ENCODE measurements at places on chromosomes 4 and X.

DNA sequence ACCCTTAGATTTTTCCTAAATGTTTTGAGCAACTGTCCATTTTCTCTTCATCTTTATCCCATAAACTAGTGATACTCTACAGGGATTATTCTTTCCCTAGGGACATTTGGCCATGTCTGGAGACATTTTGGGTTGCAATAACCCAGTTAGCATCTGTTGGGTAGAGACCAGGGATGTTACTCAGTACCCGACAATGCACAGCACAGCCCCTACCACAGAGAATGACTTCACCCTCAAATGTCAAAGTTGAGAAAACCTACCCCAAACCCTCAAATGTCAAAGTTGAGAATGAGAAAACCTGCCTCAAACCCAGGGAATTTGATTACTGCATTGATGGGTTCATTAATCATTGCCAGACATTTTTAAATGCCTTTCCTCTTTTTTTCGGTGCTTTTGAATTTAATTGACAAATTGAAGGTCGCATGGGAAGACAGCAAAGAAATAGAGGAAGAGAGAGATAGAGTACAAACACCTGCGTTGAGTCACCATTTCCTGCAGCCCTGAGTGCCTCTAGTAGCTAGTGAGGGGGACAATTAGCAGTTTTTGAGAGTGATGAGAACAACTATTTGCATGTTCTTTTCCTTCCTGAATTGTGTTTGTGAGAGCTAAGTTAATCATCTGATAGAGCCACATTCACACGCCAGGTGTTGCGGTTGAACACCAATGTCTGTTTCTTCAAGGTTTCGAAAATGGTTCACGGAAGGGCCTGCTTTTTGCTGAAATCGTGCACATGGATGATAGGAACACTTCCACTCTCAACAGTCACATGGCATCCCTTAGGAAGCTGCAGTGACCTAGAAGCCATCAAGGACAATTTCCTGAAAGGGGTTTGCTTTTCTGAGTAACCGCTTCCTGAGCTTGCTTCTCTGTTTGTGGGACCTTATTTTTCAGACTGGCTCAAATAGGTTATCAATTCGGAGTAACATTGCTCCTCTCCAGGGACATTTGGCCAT is 203.9 kb upstream of the VCX3A start:
- DNase-seq: no peak

DNA sequence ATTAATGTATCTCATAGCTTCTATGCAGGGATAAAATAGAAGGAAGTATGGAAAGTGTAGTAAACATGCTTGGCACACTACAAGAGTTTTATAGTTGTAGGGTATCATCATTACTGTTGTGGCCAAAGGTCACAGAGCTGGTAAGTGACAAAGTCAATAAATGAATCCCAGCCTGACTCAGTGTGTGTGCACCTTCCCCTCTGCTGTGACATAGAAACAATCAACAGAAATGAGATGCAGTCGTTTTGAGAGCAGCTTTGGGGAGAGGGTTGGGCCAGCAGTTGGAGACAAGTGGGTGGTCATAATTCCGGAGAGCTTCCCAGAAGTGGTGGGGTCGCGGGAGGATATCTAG is 82.4 kb upstream of the RBPJ start:
- DNase-seq: no peak

DNA sequence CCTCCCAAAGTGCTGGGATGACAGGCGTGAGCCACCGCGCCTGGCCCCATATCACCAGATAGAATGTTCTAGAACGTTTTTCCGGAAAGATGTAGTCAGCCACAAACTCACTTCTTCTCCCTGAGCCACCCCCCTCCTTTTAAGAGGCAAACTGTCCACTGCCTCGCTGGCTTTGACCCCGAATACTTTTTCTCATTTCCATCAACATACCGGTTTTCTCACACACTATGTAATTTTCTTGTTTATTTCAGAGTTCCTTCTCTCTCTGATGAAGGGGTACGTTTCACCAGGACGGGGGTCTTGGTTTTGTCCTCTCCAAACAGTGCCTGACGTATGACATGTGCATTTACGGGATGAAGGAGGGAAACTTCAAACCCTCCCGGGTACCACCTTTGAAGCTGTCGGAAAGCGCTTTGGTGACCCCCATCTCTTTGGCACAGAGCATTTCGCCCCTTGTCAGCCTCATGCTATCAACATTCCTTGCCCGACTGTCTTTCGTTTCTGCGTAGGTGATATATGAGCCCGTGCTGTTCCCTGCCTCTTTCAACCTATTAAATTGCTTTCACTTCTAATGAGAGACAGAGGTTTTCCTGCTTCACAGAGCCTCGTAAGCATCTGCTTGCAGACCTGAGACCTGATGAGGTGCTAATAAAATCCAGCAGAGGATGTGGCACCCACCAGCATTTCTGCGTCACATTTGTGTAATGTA is 73.8 kb downstream of the CRLF2 start:
- no peak for DNase-seq

DNA sequence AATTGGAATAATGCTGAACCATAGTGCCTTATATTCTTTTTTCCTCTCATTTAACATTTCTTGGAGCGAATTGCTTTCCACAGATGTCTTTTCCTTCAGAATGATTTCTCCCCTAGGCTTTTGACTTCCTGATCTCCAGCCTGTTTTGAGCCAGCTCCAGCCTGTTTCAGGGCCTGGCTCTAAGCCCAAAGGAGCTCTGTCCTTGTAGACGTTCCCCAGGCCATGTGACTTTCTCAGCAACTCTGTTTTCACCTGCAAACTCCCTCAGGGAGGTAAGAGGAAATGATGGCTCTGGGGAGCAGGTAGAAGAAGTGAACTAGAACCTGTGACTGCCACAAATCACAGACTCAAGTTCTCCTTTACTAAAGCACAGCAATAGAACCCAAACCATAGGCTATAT is 89.1 kb downstream of the AKAP4 start:
- DNase-seq: peak; percentile 77

DNA sequence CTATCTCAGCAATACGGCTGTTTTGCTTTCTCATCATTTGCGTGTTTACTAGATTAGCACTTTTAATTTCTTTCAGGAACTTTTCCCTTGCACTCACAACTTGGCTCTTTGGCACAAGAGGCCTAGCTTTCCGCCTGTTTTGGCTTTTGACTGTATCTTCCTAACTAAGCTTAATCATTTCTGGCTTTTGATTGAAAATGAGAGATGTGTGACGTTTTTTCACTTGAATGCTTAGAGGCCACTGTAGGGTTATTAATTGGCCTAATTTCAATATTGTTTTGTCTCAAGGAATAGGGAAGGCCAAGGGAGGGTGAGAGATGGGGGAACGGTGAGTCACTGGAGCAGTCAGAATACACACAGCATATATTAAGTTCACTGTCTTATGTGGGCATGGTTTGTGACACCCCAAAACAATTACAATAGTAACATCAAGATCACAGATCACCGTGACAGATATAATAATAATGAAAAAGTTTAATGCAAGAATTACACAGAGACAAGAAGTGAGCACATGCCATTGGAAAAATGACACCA is 27.3 kb downstream of the MND1 start:
- DNase-seq: no peak

DNA sequence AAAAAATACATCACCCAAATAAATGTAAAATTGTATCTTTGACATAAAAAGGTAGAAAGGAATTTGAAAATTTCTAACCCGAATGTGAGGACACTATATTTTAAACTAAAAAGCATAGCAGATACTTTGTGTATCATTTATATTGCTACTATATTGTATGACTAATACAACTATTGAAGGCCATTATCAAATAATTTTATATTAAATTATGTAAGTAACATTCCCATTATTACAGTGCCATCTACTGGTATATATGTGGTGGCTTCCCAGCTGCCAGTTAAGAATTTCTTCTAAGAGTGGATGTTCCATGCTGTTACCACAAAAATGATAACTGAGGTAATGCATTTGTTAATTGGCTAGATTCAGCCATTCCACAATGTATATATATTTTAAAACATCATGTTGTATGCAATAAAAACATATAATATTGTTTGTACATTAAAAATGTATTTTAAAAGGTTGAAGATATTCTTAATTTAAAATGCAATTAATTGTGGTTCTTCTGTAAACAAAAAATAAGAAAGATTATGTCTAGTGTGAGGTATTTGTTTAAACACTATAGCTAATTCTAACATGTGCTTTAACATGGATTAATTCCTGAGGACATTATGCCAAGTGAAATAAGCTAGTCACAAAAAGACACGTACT is 65.3 kb downstream of the EGF start:
- DNase-seq: no peak

GRCh38 chrX:41664375-41664901 is 24.3 kb upstream of the GPR34 start:
- no peak for DNase-seq

GRCh38 chr4:20020056-20020455 is 231.6 kb upstream of the SLIT2 start:
- no peak for DNase-seq

GRCh38 chr4:41119867-41120295 is 94.5 kb downstream of the APBB2 start:
- no peak for DNase-seq

- no peak for DNase-seq
Measured at GRCh38 chr4:123997776-123998449, 601.3 kb downstream of the SPRY1 start.

DNA sequence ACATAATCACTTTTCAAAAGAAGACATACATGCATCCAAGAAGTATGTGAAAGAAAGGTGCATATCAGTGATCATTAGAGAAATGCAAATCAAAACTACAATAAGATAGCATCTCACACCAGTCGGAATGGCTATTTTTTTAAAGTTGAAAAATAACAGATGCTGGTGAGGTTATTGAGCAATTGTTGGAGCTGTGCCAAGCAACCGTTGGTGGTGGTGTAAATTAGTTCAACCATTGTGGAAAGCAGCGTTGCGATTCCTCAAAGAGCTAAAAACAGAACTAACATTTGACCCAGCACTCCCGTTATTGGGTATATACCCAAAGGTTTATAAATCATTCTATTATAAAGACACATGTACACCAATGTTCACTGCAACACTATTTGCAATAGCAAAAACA is 14.2 kb downstream of the COX7B2 start:
- no peak for DNase-seq

DNA sequence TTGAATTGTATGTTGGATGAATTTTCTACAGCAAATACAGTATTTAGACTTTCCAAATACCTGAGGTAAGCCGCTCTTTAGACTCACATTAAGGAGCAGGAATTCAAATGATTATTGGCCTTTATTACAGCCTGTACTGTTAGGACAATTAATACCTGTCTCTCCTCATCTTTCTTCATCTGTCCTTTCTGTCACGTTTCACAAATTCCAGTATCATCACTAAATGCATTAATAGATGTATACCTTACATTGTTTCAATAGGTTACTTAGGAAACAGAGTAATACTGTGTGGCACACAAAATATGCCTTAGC is 1.2 kb downstream of the FAM241A start:
- DNase-seq: no peak

DNA sequence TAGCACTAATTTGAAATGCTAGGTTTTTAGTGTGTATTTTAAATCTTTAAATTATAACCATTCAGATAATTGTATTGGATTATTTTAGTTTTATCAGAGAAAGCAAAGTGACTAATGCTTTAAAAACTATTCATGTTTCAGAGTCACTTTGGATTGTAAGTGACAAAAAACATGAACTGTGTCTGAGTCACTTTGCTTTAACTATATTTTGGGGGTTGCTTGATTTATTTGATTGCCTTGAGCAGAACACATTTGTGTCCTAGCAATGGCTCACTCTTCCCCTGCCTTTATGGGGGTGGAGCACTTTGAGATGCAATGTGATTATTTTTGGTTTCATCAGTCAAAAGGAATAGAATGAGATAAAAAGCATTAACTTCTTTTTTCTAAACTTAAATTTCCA is 188.4 kb upstream of the ARX start:
- no peak for DNase-seq

DNA sequence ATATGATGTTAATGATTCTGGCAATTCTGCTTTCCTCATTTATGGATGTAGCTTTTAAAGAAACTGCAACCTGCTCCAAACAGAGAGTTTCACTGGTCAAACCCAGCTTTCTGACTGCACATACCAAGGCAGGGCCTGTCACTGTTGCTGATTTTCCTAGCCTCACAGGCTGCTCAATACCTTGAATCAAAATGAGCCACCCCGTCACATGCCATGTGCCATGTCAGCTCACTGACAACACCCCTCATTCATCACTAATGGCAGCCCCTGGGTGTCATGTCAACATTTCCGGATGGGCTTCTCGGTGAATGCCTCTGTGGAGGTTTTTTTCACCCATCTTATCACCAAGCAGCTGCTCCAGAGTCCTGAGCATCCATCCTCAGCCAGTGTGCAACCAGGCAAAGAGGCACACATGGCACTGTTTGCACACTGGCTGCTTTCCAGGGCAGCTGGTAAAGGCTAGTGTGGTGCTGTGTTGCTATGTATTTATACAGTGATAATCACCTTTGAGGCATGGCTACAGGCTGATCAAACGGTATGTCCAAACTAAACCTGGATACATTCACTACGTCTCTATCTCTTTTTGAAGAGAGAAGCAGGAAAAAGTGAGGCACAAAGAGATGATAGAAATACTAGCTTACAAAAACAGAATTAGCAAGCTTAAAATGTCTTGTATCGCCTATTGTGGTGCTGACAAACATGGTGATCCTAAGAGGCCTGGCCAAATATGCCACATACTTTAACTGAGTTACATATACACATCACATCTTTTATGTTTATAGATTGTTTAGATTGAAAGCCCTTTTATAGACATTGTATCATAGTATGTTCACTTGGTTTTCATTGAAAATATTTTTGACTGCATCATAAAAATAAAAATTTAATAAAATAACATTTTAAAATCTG is 94.6 kb upstream of the INPP4B start:
- DNase-seq: peak; percentile 63

- no peak for DNase-seq
Measured at GRCh38 chr4:125323654-125324053, 8.9 kb downstream of the FAT4 start.

- DNase-seq: no peak
Measured at GRCh38 chrX:77768787-77769186, 17.2 kb downstream of the ATRX start.

DNA sequence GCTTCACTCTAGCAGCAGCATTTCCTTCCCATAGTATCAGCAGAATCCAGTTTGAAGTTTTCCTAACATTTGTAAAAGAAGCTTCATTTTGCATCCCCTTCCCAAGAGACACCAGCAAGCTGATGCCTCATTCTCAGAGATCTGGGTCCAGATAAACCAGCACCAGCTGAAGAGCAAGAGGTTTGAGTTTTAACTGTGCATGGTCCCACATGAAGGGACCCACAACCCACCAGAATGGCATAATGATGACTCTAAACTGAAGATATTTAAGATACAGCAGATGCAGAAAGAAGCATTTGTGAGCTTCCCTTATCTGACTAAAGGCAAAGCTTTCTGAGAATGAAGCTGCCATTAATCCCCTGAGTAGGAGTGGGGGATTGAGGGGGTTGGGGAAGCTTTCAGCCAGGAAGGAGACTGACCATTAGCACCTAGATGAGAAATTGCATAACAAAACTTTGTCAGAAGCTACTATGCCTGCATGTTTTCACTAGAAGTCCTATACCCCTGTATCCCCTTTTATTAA is 18.6 kb downstream of the NUDT6 start:
- DNase-seq: no peak

- DNase-seq: no peak
Measured at GRCh38 chr4:15738877-15739276, 36.0 kb downstream of the BST1 start.

- DNase-seq: no peak
Measured at GRCh38 chrX:136814847-136815750, 34.4 kb upstream of the ARHGEF6 start.

GRCh38 chr4:8278009-8278395 is 8.4 kb downstream of the HTRA3 start:
- no peak for DNase-seq
